Tibial nerve (tissue), 4 donors: ENCODE measurements at places on chromosomes 4 and X.

GRCh38 chrX:40663078-40663740 lies 15.8 kb upstream of the CXorf38 start:
- no peak for DNase-seq

DNA sequence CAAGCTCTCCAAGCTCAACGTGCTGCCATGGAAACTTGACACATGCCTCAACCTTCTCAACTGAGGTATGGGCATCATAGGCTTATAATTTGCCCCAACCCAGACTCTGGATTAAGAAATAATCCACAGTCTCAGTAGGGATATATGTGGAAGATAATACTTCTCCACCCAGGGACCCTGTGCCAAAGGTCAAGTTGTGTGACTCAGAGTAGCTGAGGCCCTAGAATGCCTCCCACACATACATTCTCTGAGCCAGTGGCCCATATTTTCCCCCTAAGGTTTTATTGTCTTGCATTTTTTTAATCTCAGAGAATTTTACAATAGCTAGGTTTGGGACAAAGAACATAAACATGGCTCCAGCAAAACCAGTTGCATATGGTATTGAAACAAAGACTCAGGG lies 283.1 kb downstream of the IDS start:
- no peak for DNase-seq

- no peak for DNase-seq
Measured at GRCh38 chrX:2561456-2561855, 60.7 kb upstream of the DHRSX start.

- DNase-seq, result no peak
Measured at GRCh38 chr4:82705928-82706300, 92.7 kb downstream of the SCD5 start.

DNA sequence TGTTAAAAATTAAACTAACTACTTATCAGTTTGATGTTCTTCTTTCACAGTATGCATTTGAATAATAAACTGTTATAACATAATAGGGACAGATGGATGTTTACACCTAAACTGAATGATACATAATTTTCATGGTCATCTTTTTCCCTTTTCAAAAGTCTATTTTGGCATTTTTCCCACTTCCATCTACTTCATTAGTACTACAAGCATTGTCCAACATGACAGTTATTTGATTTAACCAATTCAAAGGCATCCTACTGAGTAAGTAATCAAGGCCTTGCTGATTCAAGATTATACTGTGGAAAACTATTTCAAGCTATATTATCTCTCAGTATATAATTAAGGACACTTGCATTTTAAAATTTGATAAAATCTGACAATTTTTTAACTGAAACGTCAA lies 212.9 kb downstream of the FAT4 start:
- no peak for DNase-seq

DNA sequence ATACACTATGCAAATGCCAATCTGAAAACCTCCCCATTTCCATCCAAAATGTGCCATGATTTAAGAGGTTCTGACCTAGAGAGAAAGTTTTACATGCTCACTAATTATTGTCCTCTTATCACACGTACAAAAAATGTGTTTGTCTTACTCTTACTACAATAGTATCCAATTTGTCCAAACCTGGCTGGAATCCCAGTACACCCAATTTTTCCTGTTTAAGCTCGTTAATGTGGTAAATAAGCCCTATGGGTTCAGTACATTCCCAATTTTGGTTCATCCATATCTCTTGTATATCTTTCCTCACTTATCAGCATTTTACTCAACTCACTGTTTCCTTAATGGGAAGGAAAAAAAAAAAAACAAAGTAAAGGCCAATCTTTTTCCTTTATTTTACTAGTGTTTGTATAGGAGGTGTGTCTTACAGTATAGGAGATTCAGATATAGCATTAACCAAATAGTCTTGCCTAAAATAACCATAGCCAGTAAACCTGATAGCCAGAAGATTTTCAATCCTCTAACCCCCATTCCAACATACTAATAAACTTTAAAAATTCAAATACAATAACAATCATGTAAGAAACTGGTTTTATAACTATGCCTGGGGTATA lies 109.8 kb downstream of the PARM1 start:
- no peak for DNase-seq

GRCh38 chrX:119008110-119008744 lies 33.8 kb downstream of the LONRF3 start:
- no peak for DNase-seq

DNA sequence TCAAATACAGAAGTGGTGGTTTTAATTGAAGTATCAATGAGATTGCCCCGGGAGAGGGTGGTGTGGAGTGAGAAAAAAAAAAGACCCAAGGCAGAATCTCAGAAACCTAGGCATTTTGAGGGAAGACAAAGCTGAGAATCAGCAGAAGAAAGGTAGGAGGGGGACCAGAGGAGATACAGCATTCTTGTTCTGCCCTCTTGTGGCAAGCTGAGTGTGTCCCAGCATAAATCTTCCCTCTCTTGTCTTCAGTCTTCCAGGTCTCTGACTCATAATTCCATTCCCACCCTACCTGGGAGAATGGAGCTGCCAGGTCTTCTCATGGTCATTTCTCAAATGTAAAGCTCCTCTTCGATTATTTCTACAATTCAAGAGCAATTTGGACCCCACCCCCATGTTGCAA lies 32.7 kb upstream of the MAGED1 start:
- no peak for DNase-seq

DNA sequence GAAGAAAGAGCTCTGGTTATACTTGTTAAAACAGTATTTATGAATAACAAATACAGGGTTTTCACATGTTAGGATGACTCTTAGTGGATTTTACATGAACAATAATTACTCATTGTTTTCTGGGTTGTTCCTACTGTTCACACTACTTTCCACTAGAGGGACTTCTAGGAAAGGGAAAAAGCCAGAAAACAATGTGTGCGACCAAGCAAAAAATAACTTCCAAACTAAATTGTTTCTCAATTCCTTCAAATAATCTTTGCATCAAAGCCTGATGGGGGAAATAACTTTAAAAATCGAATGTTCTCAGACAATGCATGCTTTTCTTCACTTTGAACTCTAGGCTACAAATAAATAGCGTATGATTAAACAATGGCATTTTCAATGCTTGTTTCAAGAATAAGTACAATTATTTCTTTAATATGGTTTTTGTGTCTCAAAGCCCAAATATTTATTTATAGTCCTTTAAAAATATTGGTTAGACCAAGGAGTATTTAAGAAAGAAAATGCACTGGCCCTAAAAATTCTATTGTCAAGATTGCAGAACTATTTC lies 72.1 kb upstream of the ETNPPL start:
- no peak for DNase-seq

DNA sequence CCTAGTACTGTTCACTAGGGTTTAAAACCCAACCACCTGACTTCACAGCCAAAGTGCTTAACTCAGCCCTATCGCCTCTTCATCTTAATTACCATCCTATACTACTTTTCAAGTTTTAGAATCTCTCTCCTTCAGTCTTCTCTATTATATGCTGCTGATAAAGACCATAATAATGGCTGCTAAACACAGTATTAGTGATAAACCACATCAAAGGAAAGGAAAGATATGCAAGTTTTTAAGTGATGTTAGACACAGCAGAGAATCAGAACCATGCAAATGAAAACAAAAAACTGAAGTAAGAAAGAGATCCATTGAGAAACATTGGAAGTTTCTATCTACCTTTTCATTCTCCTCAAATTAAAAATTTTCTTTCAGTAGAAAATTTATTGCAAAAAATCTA lies 100.8 kb downstream of the REELD1 start:
- DNase-seq, result no peak

DNA sequence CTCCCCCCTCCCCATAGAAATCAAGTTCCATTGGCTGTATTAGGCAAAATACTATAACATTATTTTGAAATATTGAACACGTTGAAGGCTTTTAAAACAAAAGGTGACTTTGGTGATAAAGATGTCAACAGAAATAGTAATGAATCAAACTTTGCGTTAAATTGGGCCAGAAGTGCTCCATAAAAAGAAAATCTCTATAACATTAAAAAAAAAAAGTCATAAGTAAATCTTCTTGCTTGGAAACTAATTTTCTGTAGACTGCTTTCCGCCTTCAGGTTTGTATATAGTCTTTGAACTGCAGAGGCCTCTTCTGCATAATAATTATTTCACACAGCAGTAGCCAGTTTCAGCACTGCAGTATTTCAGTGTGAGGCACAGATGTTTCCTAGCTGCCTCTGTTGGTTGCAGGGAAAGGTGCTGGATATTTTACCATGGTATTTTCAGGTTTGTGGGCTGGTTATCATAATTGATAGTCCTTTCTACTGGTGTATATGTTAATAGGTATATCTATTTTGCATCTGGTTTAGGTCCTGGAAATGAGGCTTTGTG lies 158.9 kb downstream of the KDM6A start:
- no peak for DNase-seq

DNA sequence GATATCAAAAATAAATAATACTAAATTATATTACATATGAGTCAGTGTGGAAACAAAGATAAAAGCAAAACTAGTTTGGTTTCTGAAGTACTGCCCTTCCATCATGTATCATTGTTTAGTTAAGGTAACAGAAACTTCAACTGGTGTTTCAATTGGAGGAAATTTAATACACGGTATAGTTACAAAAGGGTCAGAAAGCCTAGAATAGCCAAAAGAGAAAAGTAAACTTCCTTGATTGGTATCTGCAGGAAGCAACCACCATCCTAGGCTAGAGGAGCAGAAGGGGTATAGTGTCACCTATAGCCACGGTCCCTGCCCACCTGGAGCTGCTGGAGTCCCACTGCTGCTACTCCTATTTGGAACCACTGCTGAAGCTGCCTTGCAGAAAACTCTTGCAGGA lies 185.6 kb downstream of the SLC7A11 start:
- DNase-seq, result no peak

- no peak for DNase-seq
Measured at GRCh38 chr4:72326692-72327632, 242.1 kb downstream of the ADAMTS3 start.

- DNase-seq, result no peak
Measured at GRCh38 chrX:108732630-108733321, 3.6 kb downstream of the IRS4 start.

DNA sequence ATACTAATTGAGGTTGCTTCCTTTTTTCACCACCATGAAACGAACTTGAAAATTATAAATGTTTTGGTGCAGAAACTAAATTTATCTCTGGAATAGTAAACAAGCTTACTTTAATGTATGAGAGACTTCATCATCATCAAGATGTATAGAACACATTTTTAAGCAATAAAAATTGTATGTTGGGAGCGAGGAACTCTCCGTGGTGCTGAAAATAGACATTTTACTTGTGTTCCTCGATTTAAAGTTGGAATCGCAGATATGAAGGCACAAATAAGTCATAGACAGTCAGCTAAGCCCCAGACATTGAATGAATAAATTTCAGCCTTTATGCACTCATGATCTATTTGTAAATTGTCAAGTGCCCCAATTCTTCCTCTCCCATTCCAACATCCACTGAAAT lies 310.7 kb downstream of the STK32B start:
- DNase-seq, result no peak

DNA sequence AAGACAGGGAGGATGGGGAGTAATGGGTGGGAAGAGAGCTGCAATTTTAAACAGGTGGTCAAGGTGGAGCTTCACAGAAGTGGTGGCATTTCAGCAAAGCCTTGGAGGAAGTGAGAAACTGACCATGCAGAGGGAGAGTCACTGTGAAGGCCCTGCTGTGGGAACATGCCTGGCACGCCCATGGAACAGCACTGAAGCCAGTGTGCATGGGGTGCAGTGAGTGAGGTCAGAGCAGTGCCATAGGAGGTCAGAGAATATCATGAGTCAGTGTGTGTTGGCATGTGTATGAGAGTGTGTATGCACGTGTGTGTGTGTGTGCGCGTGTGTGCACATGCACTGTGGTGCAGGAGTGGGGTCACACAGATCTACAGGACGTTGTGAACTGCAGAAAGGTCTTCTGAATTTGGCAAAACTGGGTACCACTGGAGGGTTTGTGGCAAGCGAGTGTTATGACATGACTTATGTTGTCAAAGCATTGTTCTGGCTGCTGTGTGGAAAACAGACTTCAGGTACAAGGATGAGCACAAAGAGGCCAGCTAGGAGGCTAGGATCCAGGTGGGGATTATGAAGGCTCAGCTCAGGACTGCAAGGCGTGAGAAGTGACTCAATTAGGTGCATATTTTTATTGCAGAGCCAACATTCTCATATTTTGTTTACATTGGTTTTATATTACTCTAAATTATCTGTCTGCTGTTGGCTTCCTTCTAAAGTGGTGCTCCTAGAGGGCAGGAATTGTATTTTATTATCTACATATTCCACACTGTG lies 34.0 kb downstream of the ZNF827 start:
- DNase-seq, result no peak

DNA sequence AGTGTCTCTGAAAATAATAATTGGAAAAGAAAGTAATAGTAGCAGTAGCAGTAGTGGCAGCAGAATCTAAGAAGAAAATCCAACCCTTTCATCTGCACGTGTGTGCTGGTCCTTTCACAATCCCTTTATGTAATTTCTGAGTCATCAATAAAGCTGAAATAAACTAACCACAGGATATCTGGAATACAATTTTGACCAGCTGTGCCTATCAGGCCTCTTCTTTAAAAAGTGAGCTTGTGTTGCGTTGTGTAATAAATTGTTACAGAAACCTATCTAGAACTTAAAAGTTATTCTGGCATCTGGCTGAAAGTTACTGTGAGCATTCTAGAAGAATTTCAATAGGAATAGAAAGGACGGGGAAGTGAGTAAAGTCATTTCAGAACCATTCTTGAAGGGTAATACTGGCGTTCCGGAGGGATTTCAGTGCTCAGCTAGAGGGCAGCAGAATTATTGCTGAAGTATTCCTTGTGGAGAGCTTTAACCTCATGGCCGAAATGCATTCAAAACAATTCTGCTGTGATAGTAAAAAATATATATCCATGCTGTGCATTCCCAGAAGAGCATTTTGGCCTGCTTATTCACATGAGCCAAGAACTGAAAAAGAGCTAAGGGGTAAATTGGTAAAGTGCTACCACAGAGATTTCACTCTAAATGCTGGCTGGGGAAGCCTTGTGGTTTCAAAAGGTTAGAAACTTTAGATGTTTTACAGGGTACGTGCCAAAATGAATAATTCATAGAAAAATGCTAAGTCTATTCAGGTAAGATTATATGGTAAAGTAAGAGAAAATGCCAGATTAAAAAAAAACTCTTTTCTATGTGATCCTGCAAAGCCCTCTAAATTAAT lies 260.6 kb downstream of the NKX6-1 start:
- DNase-seq, result no peak

- DNase-seq, result no peak
Measured at GRCh38 chrX:110146521-110146920, 143.6 kb downstream of the TMEM164 start.

DNA sequence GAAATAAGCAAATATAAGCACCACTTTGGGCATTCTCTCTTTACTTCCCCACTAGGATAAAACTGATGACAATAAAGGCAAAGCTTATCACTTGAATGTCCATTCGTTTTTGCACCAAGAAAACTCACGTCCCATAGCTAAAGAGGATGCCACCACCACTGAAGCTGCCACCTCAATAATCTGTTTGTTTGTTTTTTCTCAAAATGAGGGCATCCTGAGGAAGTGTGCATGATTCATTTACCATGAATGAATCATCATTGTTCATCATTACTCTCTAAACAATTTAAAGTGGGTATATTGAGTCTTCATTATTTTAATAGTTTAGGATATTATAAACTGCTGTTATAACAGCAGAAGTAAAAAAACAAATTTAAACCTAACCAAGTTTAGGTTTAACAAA lies 168.2 kb downstream of the DCTD start:
- DNase-seq, result no peak
